ENCODE measurements at places on chromosomes 13 and 19.

DNA sequence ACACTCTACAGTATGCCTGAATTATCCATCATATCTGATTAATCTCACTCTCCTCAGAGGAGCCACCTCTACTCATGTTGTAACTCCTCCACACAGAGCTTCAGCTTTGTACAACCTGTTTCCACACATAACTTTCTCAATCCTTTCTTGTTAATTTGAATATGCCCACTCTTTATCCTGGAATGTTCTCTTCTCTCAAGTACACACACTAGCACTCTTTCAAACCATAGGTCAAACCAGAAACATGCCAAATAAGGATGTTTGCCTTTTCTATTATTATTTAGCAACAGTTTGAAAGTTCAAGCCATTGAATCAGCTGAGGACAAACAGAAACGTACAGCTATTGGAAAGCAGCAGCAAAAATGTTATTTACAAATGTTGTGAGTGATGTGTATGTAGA, 110.3 kb downstream of the MIPEP start:
- DNase-seq: no peak

- no peak for DNase-seq
These were observed 252.5 kb downstream of the OXGR1 start for GRCh38 chr13:96741779-96742178.

DNA sequence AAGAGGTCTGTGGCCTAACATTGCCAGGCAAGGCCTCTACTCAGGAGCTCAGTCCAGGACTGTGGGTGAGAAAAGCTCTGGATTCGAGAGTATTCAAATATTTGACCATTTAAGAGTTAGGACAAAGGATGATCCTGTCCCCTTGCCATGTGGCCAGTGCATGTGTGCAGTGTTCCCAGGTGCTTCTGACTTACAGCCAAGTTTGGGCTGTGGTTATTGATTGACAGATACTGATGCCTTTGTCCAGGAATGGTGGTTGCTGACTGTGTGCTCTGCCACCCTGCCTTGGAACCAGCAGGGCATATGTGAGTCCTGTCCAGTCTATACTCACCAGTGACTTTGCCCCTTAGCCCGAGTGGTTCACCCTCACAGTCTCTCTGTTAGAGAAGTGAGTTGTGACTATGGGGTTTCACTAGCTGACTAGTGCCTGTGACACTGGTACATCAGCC, 51.9 kb downstream of the GARRE1 start:
- no peak for DNase-seq

DNA sequence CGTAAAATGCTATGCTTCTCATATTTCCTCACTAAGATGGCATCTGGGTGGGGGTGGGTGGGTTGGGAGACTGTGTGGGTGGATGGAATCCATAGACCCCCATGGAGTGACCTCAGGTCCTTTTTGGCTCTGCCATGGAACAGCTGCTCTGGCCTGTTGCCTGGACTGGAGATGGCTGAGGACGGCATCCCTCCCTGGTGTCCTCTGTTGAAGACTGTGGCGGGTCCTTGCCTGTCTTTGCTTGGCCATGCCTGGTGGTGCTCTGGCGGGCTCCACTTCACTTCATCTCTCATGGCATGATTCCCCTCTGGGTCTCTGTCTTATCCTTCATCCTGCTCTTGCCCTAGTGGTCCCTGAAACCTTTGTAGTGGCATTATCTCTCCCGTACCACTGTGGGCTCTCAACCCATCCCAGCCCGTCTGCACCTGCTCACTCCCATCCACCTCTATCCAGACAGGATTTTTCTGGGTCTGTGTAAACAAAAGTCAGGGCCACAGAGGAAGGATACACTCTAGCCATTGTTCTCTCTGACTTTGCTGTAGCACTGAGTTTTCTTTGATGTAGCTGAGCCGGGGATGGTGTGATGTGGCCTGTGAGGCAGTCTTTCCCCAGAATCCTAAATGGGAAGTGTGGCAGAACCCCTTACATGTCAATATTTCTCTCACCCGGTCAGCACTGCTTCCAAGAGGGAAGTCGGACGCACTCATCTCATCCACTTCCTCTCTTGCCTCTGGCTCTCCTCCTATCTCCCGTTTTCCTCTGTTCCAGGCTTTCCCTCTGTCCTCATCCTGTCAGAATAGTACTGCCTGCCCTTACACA, 36.1 kb downstream of the WDFY2 start:
- DNase-seq: no peak

- DNase-seq: no peak
These were observed 2.4 kb downstream of the SHANK1 start for GRCh38 chr19:50717026-50717723.

- no peak for DNase-seq
These were observed 6.1 kb downstream of the BEST2 start for GRCh38 chr19:12757544-12758274.

DNA sequence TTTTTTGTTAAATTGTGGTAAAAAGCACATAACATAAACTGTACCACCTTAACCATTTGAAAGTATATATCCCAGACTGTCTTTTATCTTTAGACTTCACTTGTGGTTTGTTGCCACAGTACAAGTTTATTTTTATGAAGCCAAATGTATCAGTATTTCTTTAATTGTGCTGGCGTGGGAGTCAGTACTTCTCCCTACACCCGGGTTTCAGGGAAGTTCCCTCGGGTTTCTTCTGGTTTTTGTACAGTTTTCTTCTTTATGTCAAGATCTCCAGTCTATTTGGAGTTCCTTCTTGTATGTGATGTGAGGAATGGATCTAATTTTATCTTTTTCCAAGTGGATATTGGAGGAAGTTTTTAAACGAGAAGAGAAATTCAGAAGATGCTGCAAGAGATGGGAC, 20.5 kb downstream of the CCDC8 start:
- DNase-seq: no peak

Data from activated CD8-positive, alpha-beta memory T cell treated with anti-CD3 and anti-CD28 coated beads for 1 hour (primary cell).